ENCODE measurements at places on chromosomes 1 and 21.

- DNase-seq: peak; percentile 42
Observed at GRCh38 chr1:94061513-94062443, 59.2 kb downstream of the ABCA4 start.

DNA sequence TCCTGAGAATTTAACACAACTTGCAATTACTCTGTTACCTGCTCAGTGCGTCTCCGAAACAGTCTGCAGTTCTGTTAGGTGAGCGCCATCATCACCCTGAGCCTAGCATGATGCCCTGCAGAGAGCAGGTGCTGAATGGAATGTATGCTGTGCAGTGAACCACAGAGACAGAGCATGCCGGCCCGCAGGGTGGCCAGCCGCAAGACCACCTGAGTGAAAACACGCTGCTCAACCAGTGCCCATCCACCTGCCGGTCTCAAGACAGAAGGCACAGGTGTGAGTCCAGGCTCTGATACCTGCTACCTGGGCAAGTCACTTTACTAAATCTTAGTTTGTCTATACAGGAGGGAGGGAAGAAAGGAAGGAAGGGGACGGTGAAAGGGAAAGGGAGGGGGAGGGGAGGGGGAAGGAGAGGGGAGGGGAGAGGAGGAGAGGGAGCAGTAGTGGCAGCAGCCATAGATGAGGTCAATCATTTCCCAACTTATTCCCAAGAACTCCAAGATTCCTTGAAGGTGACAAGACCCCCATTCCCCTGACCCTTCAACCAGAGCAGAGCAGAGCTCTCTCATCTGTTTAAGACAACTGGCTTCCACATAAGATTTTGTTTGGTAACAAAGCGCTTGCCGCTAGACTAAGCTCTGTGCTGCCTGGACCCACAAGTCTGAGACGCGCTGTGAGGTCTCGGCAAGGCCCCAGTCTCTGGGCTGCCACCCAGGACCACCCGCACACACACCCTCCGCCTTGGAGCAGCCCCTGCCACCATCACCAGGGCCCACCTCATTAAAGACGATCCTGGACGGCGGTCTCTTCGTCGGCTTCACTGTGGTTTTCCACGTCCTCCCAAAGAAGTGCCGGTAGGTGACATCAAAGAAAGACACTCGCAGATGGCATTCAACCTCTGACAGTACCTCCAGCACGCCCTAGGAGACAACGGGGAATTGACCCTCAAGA is 14.5 kb downstream of the NPHP4 start:
- DNase-seq: no peak

DNA sequence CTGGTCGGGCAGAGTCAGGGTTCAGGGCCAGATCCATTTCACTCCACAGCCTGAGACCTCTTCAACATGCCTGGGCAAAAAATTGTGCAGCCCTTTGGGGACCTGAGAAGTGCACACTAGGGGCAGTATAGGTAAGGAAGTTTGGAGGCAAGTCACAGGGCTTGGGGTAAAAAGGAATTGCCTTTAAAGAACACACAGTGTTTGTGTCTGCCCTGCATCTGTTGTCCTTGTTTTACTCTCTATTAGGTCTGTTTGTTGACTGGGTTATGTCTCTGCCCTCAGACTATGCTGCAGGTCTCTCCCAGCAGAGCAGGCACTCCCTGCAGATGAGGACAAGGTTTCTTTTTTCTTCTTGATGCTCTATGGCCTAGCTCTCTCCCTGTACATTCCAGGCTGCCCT is 22.0 kb downstream of the LDLRAD2 start:
- no peak for DNase-seq

- DNase-seq: no peak
Observed at GRCh38 chr21:38861989-38862683, 56.4 kb downstream of the ETS2 start.

- no peak for DNase-seq
Observed at GRCh38 chr1:226123591-226124471, 61.3 kb downstream of the H3-3A start.

DNA sequence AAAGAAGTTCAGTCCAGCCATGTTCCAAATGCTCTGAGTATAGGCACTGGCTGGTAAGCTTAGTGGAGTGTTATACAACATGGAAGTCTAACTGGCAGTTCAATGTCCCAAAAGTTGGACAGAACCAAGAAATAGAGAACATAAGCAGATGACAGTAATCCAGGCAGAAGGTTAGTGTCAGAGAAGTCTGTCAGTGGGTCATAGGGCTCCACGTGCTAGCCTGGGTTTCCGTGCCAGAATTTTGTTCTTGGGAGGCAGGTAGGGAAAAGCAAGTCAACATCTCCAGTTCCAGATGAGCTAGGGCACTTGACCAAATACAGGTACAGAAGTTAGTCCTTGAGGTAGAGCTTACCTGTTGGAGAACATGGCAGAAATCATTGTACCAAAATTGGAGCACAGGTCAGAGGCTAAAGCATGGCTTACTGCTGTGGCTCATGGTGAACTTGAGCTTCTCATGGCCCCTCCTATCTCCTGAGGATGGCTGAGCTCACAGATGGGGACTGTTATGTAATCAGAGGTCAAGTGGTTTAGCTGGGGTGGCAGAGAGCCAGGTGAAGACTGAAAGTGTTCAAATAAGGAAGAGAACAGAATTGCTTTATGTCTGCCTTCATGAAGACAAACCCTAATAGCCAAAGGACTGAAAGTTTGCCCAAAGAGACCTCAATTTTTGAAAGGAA is 170.8 kb downstream of the NFIA start:
- DNase-seq: no peak

- DNase-seq: no peak
Observed at GRCh38 chr1:151799179-151800022, 5.8 kb downstream of the LINGO4 start.

DNA sequence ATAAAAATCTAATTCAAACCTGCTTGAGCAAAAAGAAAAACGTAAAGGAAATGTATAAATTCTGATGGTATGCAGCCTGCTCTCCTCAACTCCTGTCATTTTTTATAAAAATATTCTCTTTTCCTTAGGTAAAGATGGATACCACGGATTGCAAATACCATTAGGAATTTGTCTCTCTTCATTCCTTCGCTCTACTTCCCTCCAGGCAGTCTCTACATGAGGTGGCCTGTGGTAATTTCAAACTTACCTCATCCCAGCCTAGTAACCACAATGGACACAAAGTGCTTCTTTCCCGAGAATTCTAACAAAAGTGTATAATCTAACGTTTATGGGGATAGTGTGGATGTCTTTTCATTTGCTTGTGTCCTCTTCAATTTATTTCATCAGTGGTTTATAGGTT is 239.5 kb upstream of the LRRC7 start:
- no peak for DNase-seq

DNA sequence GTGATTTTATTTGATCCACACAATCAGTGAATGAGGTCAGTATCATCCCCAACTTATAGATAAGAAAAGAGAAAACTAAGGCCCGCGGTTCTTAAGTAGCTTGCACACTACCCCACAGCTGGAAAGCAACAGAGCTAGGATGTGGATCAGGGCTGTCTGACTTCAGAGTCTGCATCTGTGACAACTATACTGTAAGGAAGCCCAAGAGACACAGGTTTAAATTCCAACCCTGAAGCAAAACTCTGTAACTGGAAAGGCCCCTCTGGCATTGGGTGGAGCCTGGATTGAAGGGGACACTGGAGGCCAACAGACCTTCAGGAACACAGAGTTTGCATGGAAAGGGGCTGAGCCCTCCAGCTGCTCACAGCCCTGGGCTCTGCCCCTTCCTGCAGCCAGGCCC is 40.2 kb downstream of the LGR6 start:
- DNase-seq: no peak

DNA sequence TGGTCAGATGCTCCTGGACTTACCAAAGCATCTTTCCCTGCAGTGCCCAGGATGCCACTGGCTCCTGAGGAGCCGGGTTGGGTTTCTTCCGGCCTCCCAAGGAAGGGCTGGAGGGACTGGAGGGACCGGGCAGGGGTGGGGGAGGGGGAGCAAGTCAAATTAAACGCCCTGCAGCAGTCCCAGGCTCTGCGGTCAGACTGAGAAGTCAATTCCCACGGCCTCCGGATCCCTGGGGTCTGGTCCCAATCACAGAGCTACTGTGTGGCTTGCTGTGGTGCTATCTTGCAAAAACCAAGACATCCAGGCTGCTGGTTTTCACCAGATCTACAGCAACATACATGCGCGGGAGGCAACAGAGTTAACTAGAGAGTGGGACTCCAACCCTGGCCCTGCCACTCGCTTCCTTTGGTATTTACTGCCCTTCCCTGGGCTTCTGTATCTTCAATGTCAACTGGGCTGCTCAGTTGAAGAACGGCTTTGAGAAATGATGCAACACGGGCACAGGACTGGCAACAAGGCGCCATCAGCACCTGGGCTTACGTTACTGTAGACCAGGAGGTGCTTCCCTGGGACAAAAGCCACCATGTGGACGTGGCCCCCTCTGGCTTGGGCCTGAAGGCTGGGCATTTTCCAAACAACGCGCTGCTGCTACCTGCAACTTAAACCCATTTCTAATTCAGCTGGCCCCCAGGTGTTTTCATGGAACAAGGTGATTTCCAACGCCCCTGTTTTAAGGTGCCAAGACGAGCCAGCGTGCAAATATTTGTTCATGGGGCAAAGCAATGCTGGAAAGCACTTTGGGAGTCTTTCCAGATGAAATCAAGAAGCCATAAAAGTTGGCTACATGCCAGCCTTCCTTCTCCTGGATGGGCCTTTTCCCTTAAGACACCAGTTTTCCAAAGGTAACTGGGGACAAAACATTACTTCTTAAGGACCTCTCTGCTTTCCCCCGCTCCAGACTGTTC is 11.5 kb downstream of the RCC2 start:
- no peak for DNase-seq

GRCh38 chr1:171883849-171884248 is 42.6 kb downstream of the DNM3 start:
- peak; percentile 8 for DNase-seq

GRCh38 chr1:7299329-7299799 is 471.7 kb upstream of the VAMP3 start:
- DNase-seq: no peak

- no peak for DNase-seq
Observed at GRCh38 chr1:63135174-63135512, 187.2 kb upstream of the FOXD3 start.

GRCh38 chr1:230348386-230349019 is 77.6 kb downstream of the PGBD5 start:
- no peak for DNase-seq

DNA sequence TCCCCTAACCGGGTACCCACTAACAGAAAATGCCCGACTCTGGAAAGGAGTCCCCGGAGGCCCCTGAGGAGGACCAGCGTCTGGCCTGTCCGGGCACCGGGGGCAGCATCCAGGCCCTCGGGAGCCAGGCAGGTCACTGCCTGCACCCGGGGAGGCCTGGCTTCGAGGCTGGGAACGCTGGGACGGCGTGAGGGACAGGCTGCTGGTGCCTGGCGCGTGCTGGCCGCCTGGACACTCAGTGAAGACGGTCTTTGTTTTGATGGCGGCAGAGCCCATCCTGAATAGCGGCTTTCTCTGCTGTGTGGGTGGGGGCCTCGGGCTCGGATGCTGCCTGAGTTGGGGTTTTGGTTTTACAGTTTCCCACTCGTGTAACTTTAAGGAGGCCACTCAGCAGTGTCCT is 37.6 kb downstream of the PRKCZ start:
- DNase-seq: no peak

DNA sequence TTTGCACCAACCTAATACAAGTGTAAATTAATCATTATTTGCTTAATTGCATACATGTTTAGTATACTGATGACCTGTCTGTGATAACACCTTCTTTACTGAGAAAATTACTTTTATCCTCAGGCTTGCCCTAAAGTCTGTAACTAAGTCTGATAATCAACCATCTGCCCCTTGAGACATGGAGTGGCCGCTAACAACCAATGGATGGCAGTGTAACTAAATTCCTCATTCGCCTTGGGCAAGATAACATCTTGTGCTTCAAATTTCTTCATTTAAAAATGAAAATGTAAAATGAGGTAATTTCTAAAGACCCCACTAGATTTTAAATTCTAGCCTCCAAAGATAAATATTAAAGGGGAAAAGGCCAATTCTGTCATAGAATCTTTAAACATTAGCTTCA is 85.1 kb downstream of the ENAH start:
- DNase-seq: no peak

DNA sequence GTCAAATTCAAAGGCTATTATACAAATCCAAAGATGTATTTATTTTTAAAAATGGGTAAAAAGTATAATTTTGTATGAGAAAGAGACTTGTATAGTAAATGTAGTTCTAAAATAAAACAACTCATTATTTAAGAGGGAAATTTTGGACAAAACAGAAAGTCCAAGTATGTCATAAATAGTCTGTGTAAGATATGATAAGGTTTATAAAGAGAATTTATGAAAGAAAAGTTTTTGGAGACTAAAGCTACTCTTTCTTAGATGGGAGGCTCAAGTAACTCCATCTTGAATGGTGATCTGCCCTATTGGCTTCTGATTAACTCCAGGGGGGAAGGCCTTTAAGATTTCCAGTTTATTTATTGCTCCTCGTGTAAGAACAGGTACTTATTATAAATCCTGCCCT is 14.7 kb upstream of the OR2T27 start:
- DNase-seq: no peak

GRCh38 chr1:181181792-181182585 is 93.5 kb downstream of the IER5 start:
- no peak for DNase-seq

GRCh38 chr1:185608177-185608576 is 126.0 kb upstream of the HMCN1 start:
- no peak for DNase-seq

DNA sequence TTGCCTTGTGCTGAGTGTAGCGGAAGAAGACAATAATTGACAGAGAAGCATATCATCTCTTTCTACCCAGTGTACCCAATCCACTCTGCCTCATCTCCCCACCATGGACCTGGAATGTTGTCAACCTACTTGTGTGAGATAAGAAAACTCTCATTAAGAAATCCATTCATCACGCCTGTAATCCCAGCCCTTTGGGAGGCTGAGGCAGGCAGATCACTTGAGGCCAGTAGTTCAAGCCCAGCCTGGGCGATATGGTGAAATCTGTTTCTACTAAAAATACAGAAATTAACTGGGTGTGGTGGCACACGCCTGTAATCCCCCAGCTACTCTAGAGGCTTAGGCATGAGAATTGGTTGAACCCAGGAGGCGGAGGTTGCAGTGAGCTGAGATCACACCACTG is 209.6 kb downstream of the PBX1 start:
- DNase-seq: no peak

DNA sequence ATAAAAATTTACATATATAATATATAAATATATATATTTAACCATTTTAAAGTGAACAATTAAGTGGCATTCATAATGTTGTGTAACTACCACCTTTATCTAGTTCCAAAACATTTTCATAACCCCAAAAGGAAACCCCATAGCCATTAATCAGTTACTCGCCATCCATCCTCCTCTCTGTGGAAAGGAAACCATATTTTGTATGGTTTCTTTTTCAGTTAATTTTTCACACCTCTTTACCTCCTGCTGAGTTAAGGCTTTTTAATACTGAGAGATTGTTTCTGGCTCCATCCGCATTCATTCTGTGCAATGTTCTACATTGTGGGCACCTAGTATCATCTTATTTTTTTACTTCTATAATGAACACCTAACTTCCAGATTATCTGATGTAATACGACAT is 512.1 kb downstream of the LMO4 start:
- DNase-seq: no peak

DNA sequence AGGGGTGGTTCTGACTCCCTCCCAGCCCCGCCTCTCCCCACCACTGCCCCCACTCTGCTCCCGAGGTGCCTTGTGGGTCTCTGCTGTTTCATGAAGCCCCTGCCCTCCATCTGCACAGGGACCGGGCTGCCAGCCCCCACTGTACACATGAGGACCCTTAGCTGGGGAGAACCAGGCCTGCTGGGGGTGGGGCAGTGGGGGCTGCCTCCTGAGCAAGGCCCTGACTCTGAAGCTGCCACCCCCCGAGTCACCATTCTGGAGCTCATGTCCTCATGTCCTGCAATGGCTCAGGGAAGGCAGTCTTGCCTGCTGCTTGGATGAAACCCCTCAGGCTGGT is 8.4 kb downstream of the HES3 start:
- no peak for DNase-seq
